ENCODE measurements at places on chromosomes 13 and 19.

DNA sequence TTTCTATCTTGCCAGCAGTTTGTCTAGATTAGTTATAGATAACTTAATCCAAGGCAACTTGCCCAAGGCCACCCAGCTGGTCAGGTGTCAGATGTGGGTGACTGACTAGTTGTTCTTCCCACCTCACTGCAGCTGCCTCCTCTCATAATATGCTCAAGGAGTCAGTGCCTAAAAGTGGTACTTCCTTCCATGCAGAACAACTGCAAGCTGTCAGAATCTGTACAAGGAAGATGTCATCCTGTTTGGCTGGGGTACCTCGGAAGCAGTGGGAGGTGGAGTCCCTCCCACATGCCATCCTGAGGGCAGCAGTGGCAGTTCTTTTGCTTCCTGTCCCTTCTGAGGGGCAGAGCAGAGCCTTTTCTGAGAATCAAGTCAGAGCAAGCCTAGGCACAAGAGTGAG lies 193.2 kb upstream of the RFC3 start:
- DNase-seq = no peak

GRCh38 chr19:38385804-38386257 lies 2.0 kb downstream of the GGN start:
- DNase-seq = no peak

DNA sequence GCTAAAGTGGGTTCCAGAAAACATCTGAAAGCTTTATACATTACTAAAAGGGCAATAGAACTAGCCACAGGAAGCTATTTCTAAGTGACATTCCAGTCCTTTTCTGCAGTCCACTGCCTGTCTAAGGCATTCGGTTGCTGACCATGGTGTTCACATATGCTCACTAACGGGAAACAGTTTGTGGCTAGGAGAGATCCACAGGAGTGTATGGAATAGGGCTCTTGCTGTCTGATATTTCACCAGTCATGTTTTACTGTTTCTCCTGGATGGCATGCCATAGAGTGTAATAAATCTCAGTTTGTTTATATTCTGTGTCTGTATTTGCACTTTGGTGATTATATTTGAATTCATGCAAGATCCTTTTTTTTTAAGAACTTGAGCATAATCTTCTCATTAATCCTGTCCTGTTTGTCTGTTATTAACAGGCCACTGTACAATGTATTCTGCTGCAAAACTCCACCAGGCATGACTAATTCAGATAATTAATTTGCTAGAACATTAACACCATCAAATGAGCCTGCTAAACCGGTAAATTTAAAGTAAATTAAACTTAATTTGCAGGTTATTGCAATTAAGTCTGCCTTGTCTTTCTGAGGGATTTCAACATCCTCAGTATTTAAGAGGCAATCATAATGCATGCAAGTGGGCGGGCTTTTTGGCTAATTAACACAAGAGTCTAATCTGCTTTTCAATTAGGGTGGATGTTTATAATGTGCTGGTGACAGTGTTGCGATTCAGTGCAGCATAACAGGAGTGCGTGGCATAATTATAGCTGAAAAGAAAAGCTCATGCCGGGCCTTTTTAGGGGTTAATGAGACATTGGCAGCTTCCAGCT lies 201.3 kb downstream of the POU4F1 start:
- no peak for DNase-seq

DNA sequence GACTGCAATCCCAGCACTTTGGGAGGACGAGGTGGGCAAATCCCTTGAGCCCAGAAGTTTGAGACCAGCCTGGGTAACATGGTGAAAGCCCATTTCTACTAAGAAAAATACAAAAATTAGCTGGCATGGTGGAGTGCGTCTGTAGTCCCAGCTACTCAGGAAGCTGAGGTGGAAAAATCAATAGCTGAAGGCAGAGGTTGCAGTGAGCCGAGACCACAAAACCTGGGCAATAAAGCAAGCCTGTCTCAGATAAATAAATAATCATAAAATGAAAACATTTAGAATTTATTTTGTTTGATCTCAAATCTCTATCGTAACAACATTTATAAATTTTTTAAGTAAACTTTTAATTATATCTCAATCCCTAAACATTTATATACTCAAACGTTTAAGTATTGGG lies 36.6 kb downstream of the USP12 start:
- no peak for DNase-seq

GRCh38 chr13:22110368-22110767 lies 439.5 kb downstream of the FGF9 start:
- DNase-seq = no peak

DNA sequence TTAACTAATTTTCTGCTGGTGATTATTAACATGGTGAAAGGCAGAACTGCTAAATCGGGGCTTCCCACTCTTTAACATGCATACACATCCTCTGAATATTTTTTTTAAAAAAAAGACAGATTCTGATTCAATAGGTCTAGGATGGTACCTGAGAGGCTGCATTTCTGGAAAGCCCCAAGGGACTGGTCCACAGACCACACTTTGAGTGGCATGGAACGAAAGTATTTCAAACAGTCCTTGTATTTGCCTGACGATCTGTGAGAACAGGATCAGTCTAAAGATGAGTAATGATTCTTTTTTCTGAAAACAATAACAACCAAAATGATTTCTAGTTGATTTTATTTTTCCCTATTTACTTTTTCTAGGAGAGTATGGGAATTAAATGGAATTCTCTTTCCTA lies 16.7 kb upstream of the SPART start:
- no peak for DNase-seq

GRCh38 chr13:111536075-111536642 lies 215.7 kb downstream of the TEX29 start:
- DNase-seq = no peak

DNA sequence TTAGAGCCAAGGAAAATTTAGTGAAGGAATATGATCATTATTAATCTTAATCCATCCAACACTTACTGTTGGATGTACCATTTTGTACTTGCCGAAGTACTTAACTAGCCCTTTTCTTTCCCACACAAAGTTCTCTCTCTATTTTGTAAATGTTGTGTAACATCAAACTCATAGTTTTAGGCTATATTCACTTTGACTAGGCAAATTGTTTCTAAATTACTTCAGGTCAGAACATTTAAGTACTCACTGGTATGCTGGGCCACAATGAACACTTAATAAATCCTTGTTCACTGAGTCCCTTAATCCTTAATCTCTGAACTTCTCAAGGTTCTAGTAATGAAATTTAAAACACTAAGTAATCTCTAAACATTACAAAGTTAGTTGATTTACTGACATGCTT lies 49.3 kb upstream of the EEF1AKMT1 start:
- no peak for DNase-seq

GRCh38 chr13:47480951-47481350 lies 520.1 kb downstream of the SUCLA2 start:
- no peak for DNase-seq

GRCh38 chr19:33390101-33390907 lies 16.8 kb downstream of the CEBPG start:
- DNase-seq = peak; percentile 28

DNA sequence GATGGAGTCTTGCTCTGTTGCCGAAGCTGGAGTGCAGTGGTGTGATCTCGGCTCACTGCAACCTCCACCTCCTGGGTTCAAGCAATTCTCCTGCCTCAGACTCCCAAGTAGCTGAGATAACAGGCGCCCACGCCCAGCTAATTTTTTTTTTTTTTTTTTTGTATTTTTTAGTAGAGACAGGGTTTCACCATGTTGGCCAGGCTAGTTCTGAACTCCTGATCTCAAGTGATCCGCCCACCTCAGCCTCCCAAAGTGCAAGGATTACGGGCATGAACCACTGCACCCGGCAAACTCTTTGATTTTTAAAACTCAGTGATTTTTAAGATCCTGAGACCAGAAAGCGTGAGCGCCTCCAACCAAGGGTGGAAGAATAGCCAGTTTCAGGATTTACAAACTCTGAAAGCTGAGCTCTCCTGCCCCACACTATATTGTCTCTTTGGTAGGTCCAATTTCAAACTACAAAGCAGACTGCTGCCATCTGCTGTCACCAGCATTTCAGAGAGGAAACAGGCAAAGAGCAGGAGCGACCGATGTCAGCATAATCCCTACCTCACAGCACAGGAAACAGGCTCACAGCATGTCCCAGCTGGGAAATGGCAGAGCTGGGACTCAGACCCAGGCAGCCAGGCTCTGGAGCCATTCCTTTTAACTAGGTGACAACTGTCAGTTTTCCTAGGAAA lies 9.2 kb downstream of the NOSIP start:
- DNase-seq = peak; percentile 74

DNA sequence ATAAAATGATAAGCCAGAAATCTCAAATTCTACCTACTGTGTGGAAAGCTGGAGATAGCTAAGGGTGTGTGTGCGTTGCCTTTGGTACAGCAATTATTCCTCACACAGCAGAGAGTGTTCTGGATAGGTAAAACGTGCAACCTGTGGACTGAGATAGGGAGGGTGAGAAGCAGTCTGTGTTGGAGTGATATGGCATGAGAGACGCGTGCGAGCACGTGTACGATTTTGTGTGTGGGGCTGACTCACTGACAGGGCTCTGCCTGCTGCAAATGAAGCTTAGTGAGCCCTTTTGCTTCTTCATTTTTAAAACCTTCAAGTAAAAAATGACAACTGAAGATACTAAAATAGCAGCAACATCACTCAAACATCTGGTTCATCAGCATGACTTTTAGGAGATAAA lies 35.7 kb upstream of the SLC10A2 start:
- no peak for DNase-seq

GRCh38 chr19:38245826-38246498 lies 10.2 kb downstream of the PPP1R14A start:
- no peak for DNase-seq

- no peak for DNase-seq
Measured at GRCh38 chr19:13283871-13284270, 133.7 kb downstream of the IER2 start.

DNA sequence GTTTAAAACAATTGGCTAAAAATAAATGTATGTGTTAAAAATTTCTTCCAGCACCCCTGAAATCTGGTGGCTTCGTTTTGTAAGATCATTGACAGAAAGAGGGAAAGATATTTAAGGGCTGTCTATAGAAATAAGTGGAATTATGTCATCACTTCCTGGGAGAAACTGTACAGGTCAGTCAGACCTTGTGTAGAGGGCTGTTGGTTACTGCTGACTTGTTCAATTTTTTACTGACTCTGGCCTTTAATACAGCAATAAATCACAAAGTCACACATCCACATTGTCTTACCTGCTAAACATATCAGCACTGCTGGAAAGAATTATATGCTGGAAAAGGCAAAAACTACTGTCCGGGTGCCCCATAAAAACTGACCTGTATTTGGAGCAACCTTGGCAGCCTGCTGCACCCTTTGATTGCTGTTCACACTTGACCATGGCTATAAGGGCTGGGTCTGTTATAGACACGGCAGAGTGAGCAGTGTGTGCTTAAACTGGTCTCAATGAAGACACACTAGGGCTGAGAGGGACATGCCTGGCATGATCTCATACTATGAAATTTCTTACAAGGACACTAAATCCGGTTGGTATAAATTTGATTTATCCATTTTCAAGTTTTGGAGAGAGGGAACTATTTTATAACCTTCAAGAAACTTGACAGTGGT lies 162.1 kb downstream of the NHLRC3 start:
- no peak for DNase-seq

DNA sequence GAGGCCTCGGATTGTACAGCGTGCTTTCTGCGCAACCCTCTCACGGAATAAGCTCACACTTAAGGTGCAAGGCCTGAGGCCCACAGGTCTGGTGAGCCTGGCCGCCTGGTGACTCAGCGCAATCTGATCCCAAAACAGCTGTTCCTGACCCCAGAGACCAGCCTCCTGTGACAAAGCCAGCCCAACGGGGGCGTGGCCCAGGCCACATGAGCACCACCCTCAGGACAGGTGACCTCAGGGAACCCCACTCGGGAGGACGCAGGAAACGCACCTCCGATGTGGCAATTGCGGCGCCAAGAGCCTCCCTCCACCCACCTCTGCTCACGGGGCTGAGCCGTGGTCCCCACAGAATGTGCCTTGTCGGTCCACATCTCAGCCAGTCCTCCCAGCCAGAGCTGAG lies 26.4 kb downstream of the GRTP1 start:
- no peak for DNase-seq

DNA sequence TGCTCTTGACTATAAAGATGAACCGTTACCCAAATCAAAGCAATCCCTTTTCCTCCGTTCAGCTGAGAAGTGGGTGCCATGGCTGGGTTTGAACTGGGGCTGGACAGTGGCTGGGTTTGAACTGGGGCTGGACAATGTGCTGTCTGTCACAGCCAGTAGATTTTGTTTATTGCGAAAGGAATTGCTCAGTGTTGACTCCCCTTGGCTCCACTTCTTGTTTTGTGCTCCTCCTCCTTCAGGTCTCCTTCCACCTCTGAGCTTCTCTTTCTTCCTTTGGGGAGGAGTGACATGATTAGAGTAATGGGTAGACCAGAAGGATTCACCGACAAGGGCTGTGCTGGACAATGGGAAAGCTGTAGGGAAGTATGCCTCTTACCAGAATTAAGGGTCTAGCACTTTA lies 19.4 kb upstream of the MBNL2 start:
- DNase-seq = no peak

GRCh38 chr19:1248786-1249297 lies 459 bp downstream of the MIDN start:
- DNase-seq = no peak

DNA sequence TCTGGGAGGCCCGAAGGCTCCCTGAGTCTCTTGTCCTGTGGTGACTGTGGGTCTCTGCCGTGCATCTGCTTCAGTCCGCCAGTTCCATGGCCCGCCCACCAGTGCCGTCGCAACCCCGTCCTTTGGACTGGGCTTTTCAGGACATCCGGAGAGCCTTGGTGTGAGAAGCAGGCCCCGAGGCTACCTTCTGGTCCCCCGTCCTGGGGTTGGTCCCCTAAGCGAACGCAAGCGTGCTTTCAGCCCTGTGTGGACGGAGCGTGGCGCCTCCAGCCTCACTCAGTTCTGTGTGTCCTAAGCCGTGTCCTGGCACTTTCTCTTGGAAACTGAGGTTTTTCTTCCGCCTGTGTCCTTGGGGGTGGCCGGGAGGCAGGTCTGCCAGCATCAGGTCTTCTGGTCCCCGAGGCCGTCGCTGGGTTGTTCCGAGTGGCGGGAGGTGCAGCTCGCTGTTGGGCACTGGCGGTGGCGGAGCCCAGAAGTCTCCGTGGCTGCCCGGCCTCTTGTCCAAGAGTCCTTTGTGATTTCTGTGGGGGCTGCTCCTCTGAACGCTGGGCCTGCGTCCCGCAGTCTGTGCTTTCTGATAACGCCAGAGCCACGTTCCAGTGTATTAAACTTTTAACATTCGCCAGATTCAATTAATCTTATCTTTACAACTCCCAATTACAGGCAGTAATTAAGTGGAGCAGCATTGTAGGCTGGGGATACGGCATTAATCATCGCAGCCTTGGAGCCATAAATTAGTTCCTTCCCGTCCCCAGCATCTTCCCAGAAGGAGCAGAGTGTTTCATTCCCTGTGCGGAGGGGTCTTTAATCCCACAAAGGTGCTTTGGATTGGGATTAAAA lies 99.5 kb downstream of the KDM4B start:
- no peak for DNase-seq

- DNase-seq = peak; percentile 45
Measured at GRCh38 chr19:58400316-58400915, 5.0 kb downstream of the RNF225 start.

- no peak for DNase-seq
Measured at GRCh38 chr19:36051236-36051635, 2.8 kb downstream of the THAP8 start.

- DNase-seq = no peak
Measured at GRCh38 chr19:17246681-17247425, 1.1 kb upstream of the NR2F6 start.
